NCI-H2029 (cell line): ENCODE measurements at places on chromosomes 2 and 18.

DNA sequence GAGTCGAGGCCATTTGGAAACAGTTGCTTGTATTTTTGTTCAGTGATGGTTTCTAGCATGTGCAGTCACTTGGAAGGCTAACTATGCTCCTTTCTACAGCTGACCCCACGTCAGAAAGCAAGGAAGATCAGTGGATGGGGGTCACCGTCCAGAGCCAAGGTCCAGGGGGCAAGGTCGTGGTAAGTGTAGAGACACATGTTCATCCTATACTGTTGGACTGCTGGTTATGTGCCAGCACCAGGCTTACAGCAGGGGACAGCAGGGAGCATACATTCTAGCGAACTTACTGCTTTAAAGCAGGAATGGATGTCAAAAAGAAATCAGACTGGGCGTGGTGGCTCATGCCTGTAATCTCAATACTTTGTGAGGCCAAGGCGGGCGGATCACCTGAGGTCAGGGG is 40.0 kb downstream of the ITGA6 start:
- DNase-seq: no peak

- DNase-seq: peak; percentile 97
Measured at GRCh38 chr2:219001577-219002394, 8.6 kb upstream of the CRYBA2 start.

DNA sequence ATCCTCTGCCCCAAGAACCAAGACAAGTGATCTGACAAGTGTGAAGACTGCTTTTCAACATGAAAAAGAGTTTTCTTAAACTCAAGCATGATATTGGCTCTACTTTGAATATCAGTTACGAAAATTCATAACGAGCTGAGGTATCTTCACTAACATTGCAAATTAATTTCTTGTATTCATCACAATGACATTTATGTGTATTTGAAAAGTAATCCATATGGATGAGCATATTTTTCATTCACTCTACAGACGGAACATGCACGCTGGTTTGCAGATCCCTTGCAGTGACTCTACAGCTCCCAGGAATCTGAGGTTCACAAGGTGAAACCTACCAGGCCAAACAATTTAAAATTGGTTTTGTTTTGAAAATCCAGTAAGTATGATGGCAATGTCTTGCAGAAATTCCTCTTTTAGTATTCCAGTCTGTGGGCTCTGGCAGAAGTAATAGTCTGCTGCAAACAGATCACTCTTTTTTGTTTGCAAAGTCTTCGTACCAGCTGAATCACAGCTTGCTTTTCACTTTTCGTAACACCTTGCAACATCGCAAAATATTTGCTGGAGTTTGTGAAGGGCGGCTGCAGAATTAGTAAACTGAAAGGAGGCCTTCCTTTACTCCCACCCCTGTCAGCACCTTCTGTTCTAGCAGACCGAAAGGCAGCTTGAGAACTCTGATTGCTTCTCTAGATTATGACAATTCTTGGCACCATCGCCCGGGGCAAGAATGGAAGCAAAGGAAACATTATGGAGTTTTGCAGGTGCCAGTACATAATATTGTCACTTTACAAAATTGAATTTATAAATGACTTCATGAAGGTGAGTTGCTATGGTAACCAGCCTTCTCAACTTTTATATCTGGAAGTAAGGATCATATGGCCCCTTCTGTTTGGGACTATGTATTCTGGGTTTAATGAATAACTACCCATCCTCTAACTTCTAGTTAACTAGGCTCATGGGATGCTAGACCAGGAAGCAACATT is 168.7 kb downstream of the TMEM247 start:
- DNase-seq: no peak

- DNase-seq: no peak
Measured at GRCh38 chr2:226017107-226017506, 617.6 kb downstream of the NYAP2 start.

GRCh38 chr2:85468704-85469349 is 50.3 kb downstream of the SH2D6 start:
- no peak for DNase-seq

DNA sequence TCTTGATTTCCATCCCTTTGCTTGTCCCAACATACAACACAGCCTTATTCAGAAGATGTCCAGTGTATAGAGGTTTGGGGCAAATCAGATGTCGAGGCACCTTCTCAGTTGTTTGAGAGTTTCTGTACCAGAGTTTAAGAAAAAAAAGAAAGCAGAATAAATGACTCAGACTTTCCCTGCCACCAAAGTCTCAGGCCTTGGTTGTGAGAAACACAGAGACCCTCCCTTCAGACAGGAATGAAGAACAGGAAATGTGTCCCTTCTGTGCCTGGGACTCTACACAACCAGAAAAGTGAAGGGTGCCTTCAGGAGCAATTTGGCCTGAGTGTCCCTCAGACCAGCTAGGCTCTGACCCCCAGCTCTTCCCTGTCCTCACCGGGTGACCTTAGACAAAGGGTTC is 37.3 kb upstream of the REL start:
- no peak for DNase-seq

DNA sequence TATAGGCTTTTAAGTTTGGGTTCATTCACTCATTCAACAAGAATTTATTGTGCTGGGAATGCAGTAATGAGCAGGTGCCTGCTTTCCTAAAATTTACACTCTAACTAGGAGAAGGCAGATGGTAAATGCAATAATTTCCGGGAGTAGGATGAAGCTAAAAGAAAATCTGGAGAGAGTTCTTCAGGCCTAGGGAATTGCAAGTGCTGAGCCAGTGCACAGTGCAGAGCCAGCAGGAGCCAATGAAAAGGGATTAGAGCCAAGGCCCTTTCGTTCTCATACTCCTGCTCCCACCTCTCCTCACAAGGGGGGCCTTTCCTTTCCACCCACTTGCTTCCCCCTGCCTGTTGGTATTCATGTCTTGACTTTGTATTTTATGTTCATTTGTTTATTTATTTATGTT is 55.1 kb downstream of the CFAP221 start:
- DNase-seq: no peak

- DNase-seq: no peak
Measured at GRCh38 chr2:105504459-105504858, 105.6 kb upstream of the FHL2 start.

GRCh38 chr2:25293958-25294562 is 47.7 kb downstream of the DNMT3A start:
- no peak for DNase-seq

- no peak for DNase-seq
Measured at GRCh38 chr2:73414696-73415095, 29.1 kb downstream of the ALMS1 start.

DNA sequence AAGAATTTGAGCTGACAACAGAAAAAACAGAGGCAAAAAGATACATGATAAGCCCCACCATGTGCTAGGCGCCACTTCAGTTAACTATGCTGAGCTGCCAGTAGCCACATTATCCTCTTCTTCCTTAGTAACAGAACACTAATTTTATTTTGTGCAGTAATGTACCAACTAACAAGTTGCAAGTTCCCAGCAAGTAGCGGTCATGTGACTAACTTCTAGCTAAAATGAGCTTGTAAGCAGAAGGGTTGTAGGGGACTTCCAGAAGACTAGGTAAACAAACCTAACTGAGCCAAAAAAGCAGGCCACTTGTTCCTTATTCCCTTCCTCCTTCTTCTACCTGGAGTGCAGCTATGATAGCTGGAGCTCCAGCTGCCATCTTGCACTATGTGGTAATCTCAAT is 75.5 kb downstream of the DTNB start:
- DNase-seq: no peak

GRCh38 chr2:12610314-12610713 is 106.4 kb upstream of the TRIB2 start:
- DNase-seq: no peak

- DNase-seq: no peak
Measured at GRCh38 chr18:777021-777420, 35.0 kb downstream of the YES1 start.

- no peak for DNase-seq
Measured at GRCh38 chr2:201558232-201558631, 85.1 kb downstream of the TMEM237 start.

- DNase-seq: no peak
Measured at GRCh38 chr18:2482706-2483475, 88.4 kb downstream of the METTL4 start.

- DNase-seq: no peak
Measured at GRCh38 chr18:13584825-13585224, 141.5 kb downstream of the FAM210A start.

GRCh38 chr2:152647552-152647951 is 69.7 kb downstream of the PRPF40A start:
- peak; percentile 81 for DNase-seq

- no peak for DNase-seq
Measured at GRCh38 chr2:158487419-158487818, 30.7 kb downstream of the PKP4 start.
